ENCODE measurements at places on chromosomes 3 and 15. TPM values are rescaled to one million over a fixed set of nuclear protein-coding genes. Genes with fewer than 3 reads are reported as not detected.

NBEAL2 gene
- total RNA-seq, result 82.9 TPM

LRRC34 gene
- total RNA-seq, result 3.5 TPM

TAGLN3 gene
- total RNA-seq, result 0.57 TPM

NR1I2 gene
- 0.67 TPM for total RNA-seq

AADACL2 gene
- not detected for total RNA-seq

TMEM266 gene
- 0.30 TPM for total RNA-seq

SLC6A11 gene
- total RNA-seq, result not detected

TMEM62 gene
- 16.0 TPM for total RNA-seq

CPN2 gene
- not detected for total RNA-seq

GPR156 gene
- total RNA-seq, result 0.06 TPM

C3orf70 gene
- 0.06 TPM for total RNA-seq

IL17RB gene
- 0.36 TPM for total RNA-seq

AMOTL2 gene
- not detected for total RNA-seq

ATP10A gene
- 31.8 TPM for total RNA-seq

GOLGA6A gene
- total RNA-seq, result not detected

SLC22A14 gene
- 0.11 TPM for total RNA-seq

CHRM5 gene
- total RNA-seq, result not detected

ROBO1 gene
- total RNA-seq, result 1.6 TPM

GOLGA8M gene
- total RNA-seq, result not detected

NR2E3 gene
- not detected for total RNA-seq

WDR53 gene
- 30.3 TPM for total RNA-seq

IDH2 gene
- 93.0 TPM for total RNA-seq

GOLGA6D gene
- not detected for total RNA-seq

TRH gene
- total RNA-seq, result not detected

NCKIPSD gene
- 42.2 TPM for total RNA-seq

RHCG gene
- not detected for total RNA-seq

LRRC31 gene
- total RNA-seq, result not detected

IDH3A gene
- 143 TPM for total RNA-seq

All from activated CD8-positive, alpha-beta memory T cell treated with anti-CD3 and anti-CD28 coated beads for 36 hours (primary cell).